ENCODE measurements at places on chromosomes 2 and 18. TPM values are rescaled to one million over a fixed set of nuclear protein-coding genes. Genes with fewer than 3 reads are reported as not detected.

SPRED2 gene
- total RNA-seq, result 3.2 TPM

REEP1 gene
- not detected for total RNA-seq

TTN gene
- 7.0 TPM for total RNA-seq

CD28 gene
- 30.5 TPM for total RNA-seq

PLCL1 gene
- total RNA-seq, result 0.20 TPM

ACOXL gene
- total RNA-seq, result 0.20 TPM

DYNC2LI1 gene
- total RNA-seq, result 5.1 TPM

All from activated CD8-positive, alpha-beta memory T cell treated with anti-CD3 and anti-CD28 coated beads, Interleukin-2, amount 10 ng/mL, durations not matched to agents 7 days and 5 days (primary cell).